ENCODE measurements at places on chromosomes 2 and 18.
A peak's percentile ranks its signal among the peaks of the same experiment; 100 is the strongest.

- DNase-seq, result no peak
Observed at GRCh38 chr2:3460831-3461800, 58.2 kb downstream of the ADI1 start.

GRCh38 chr18:61471942-61472341, 138.7 kb downstream of the CDH20 start:
- DNase-seq, result no peak

DNA sequence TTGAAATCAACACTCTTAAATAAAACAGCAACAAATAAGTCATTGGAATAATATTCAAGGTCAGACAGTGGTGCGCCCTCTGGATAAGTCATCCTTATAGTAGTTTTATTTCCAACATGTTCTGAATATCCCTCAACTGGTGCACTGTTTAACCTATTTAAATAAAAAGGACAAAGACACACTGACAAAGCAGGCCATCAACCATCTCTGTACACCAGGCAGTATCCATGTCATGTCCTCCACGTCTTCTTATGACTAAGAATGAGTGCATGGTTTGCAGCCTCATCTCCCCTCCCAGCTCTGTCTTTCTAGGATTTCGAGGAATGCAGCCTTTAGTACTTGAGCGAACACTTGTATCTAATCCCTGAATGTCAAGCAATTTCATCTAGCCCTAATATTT, 42.4 kb downstream of the ST3GAL5 start:
- no peak for DNase-seq

DNA sequence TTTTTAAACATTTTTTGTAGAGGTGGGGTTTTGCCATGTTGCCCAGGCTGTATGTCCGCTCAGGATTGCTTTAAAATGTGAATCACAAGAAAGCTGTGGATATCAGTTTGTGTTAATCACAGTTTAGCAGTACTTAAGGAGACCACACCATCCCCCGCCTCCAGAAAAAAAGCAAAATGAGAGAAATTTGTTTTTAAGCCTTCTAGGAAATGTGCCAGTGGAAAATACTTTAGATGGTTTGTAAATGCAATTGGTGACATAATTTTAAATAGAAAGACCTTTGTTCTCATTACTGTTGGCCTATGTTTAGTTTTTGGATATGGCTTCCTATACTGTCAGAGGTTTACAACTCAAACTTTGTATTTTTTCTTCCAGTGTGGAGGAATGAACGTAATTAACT, 27.0 kb downstream of the GCA start:
- DNase-seq, result no peak

DNA sequence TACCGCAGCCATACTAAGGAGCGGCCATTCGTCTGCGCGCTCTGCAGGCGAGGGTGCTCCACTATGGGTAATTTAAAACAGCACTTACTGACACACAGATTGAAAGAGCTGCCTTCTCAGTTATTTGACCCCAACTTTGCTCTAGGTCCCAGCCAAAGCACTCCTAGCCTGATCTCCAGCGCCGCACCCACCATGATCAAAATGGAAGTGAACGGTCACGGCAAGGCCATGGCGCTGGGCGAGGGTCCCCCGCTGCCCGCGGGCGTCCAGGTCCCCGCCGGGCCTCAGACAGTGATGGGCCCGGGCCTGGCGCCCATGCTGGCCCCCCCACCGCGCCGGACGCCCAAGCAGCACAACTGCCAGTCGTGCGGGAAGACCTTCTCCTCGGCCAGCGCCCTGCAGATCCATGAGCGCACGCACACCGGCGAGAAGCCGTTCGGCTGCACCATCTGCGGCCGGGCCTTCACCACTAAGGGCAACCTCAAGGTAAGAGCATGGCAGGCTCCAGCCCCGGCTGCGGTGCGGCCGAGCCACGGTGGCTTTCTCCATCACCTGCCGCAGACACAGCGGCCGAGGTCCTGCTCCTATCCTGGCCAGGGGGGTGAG, 15.5 kb downstream of the SALL3 start:
- no peak for DNase-seq

DNA sequence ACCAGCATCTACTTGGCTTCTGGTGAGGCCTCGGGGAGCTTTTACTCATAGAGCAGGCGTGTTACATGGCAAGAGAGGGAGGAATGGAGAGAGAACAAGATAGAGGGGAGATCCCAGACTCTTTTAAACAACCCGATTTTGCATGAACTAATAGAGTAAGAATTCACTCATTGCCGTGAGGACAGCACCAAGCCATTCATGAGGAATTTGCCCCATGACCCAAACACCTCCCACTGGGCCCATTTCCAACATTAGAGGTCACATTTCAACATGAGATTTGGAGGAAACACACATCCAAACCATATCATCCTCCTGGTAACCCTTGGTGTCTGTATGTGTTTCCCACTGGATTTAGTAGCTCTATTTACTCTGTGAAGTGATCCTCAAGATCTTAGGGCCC, 249.9 kb upstream of the SP5 start:
- DNase-seq, result no peak

GRCh38 chr2:56009758-56010458, 86.3 kb upstream of the EFEMP1 start:
- DNase-seq, result no peak

DNA sequence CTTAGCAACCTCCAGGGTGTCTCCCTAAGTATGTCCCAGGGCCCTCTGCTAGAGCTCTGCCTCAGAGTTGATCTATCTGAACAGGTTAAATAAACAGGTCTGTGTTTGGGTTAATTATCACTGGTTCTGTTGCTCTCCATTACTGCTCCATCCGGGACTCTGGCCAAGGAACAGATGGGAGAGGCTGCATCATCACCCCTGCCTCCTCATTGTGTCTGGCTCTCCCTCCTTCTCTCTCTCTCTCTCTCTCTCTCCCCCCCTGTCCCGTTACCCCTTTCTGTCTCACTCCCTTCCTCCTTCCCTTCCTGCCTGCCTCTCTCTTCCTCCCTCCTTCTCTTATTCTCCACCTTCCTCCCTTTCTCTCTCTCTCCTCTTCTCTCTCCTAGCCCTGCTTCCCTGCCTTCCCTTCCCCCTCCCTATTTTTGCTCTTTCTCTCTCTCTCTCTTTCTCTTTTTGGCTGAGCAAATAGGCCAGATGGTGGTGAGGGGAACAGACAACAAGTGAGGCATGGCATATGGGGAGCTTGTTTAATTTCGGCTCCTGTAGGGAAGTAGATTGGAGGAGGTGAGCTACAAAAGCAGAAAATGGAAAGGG, 62.1 kb downstream of the SETBP1 start:
- no peak for DNase-seq

GRCh38 chr18:55588111-55588869, at the start of gene TCF4:
TSS of gene TCF4 (minus strand) at chr18:55588192. CDS start at chr18:55587116, 1,076 bp downstream.
- DNase-seq, result peak; percentile 32

- DNase-seq, result no peak
Observed at GRCh38 chr2:44836916-44837315, 104.6 kb upstream of the SIX3 start.

DNA sequence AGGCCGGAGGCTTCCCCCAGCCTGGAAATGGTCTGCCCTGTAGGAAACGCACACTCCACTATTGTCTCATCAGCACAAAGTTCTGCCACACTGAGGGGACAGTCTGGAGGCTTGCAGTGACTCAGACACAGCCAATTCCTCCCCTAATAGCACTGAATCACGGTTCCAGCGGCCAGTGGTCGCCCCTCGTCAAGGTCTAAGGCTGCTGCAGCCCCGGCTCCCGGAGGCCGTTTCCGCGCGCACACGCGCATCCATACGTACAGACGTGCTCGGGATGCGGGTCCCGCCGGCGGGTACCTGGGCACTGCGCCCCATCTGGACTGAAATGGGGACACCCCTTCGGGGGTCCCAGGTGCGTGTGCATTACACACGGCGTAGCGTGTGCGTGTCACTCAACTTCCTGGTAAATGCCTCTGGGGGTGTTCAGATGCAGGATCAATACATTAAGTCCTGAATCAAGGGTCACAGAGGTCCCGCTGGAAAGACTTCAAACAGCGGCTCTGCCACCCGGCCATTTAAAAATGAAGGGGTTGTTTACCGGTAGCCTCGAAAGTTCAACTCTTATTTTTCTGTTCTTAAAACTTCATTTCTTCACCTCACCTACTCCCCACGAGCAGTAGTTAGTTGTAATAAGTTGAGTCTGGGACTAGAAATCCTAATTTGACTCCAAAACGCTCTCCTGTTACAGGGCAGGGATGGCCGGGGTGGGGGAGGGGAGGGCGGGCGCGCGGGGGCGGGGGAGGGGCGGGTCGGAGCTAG, 572 bp upstream of the ZNF516 start:
- peak; percentile 51 for DNase-seq

DNA sequence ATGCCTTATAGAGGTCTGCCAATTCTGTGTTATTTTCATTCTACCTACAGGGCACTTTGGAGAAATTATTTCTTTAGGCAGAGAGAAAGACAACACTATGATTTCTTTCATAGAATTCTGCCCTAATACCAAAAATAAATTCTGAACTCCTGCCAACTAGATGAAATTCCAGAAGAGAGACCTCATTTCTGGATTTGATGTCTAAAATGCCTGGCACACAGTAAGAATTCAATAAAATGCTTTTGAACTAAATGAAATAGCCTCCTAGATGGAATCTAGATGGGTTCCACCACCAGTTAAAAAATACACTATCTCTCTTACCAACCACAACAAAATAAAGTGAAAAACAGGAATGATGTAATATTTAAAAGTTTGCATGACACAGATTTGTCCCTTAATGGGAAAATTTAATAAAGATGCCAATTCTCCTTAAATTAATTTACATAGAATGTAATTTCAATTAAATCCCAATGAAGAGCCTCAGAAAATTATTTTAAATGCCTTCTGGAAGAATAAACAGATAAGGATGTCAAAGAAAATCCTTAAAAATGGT, 75.0 kb downstream of the OSBPL1A start:
- DNase-seq, result no peak

- DNase-seq, result no peak
Observed at GRCh38 chr18:23314672-23315071, 138.4 kb upstream of the RIOK3 start.

DNA sequence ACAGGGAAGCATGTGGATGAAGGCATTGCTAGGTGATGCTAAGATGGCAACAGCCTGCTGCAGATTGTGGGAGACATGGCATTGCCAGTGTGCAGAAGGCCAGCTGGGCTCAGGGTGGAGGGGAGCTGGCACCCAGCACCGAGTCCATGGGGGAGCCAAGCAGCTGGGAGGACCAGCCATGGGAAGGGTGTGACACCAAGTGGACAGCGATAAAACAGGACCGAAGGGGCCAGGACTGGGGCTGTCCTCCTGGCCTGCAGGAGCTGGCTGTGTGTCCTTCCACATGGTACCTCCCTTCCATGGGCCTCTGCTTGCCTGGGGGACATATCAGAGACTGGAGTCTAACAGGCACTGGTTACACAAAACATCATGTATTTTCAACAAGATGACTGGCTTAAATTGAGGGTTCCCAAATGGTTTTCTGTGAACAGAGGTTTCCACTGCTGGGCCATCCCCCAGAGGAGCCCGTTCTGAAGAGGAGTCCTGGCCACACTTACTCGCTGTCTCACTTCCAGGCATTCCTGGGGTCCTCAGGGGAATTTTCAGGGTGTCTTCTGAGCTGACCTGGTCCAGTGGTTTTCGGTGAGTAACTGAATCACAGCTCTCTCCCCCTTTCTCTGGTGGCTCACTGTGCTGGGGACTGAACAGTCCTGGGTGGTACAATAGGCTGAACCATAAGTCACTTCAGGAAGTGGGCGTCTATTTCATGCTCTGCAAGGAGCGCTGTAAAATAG, 60.4 kb upstream of the TNP1 start:
- DNase-seq, result no peak

GRCh38 chr2:231457101-231457500, 7.2 kb downstream of the NCL start:
- DNase-seq, result no peak

DNA sequence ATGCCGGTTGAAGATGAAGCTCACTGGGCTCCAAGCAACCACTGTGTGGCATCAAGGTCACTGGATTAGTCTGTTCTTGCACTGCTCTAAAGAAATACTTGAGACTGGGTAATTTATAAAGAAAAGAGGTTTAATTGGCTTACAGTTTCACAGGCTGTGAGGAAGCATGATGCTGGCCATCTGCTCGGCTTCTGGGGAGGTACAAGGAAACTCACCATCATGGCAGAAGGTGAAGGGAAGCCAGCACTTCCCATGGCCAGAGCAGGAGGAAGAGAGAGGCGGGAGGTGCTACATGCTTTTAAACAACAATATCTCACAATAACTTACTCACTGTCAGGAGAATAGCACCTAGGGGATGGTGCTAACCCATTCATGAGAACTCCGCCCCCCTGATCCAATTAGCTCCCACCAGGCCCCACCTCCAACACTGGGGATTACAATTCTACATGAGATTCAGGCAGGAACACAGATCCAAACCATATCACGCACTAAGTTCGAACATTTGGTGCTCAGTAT, 109.7 kb upstream of the MGAT5 start:
- no peak for DNase-seq

- no peak for DNase-seq
Observed at GRCh38 chr2:79831961-79832360, 319.1 kb downstream of the CTNNA2 start.

GRCh38 chr18:29459972-29460371, 1283.0 kb upstream of the CDH2 start:
- no peak for DNase-seq

- no peak for DNase-seq
Observed at GRCh38 chr2:144379851-144380311, 140.0 kb downstream of the ZEB2 start.

DNA sequence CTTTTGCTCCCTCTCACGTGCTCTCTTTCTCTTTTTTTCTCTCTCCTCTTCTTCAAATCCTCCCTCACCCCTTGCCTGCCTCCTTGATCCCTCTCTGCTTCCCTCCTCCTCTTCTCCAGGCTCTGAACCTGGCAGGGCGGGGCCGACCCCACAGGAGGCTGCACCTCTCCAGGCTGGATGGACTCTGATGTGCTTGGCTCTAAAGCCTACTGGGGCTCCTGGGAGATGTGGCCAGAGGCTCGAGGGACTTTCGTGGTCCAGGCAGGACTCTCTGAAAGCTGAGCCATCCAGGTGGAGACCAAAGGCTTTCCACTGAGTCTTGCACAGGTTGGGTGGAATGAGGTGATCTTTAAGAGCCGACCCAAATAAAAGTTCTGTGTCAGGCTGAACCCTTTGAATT, 25.4 kb downstream of the DYSF start:
- no peak for DNase-seq

- no peak for DNase-seq
Observed at GRCh38 chr2:160696087-160696452, 202.5 kb upstream of the RBMS1 start.

GRCh38 chr2:107267086-107267485, 381.1 kb upstream of the ST6GAL2 start:
- DNase-seq, result no peak

DNA sequence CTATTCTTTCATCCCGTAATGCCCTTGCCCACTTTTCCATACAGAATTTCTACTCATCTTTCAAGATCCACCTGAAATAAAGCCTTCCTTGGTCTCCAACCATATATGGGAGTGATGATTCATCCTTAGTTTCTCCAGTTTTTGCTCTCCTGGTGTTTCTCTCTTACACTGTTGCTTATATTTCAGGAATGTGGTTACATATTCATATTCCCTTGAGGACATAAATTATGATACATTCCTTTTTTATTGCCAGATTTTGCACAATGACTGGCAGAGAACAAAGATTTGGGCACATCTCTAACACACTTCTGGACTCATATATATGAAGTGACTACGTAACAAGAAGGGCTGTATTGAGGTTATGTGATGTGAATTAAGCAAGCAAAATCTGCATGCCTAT, 1573.4 kb upstream of the NXPH2 start:
- DNase-seq, result no peak
